ENCODE measurements at places on chromosomes 11 and 22.

- peak; percentile 60 for DNase-seq
These were observed 15.2 kb downstream of the NRIP3 start for GRCh38 chr11:8988329-8989234.

DNA sequence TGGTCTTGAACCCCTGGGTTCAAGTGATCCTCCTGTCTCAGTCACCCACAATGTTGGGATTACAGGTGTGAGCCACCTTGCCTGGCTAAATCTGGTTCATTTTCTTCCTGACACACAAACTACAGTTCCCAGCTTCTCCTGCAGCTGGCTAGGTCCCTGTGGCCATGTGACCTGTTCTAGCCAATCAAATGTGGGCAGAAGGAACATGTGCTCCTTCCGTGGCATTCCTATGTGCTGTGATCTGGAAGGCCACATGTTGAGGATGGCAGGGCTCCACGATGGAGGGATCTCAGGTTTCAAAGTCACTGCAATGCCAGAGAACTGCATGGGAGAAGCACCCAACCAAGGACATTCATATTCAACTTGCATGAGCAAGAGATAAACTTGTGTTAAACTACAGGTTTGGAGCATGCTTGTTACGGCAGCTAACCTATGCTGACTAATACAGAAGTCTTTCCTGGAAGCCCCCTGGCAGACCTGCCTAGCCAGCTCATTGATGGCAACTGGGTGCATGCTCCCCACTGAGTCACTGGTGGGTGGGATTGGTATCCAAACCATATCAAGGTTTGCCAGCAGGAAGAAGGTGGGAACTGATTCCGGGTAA lies 86.0 kb downstream of the RPS6KA4 start:
- peak; percentile 35 for DNase-seq

GRCh38 chr22:42910221-42910942 lies 53.3 kb upstream of the ARFGAP3 start:
- DNase-seq: no peak

GRCh38 chr11:9028581-9028980 lies 24.8 kb upstream of the NRIP3 start:
- no peak for DNase-seq

DNA sequence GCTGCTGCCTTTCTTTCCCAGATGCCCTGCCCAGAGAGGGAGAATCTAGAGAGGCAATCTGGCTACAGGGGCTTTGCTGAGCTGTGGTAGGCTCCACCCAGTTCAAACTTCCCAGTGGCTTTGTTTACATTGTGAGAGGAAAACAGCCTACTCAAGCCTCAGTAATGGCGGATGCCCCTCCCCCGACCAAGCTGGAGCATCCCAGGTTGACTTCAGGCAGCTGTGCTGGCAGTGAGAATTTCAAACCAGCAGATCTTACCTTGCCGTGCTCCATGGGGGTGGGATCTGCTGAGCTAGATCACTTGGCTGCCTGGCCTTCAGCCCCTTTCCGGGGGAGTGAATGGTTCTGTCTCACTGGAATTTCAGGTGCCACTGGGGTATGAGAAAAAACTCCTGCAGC lies 12.2 kb downstream of the BDNF start:
- DNase-seq: no peak

DNA sequence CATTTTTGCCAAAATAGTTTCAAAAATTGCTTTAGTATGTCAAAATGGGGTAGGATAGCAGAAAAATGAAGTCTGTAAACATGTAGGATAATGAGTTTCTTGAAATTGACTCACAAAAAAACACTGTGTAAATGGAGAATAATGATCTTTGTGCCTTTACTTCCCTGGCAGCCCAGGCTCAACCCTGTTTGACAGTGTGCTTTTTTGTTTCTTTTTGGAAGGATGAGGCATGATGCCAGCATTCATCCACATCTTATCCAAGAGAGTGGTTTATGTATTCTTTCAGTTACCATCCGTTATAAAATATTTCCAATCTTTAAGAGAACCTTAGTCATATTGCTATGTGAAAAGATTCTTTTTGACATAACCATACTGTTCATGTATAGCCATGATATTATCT lies 70.6 kb downstream of the ARHGAP42 start:
- DNase-seq: no peak

GRCh38 chr11:133082453-133082781 lies 449.9 kb downstream of the OPCML start:
- peak; percentile 21 for DNase-seq

DNA sequence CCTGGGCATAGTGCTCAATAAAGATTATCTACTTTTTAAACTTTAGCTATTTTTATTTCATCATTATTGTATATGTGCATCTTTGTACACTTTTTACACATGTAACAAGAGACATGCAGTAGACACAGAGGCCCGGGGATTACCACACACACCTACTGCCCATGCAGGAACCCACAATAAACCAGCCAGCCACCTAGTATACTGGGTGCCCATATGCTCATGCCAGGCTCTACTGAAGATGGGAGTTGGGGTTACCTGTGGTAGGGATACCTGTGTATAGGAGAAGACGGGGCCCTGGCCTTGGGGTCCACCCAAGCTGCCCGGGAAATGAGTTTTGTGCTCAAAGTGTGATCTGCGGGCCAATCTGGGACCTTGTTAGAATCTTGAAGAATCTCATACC lies 31.2 kb upstream of the P2RY2 start:
- DNase-seq: no peak

- DNase-seq: no peak
These were observed at the start of gene MFRP for GRCh38 chr11:119346605-119347004. TSS of gene MFRP (minus strand) at chr11:119346705. CDS start at chr11:119346513, 192 bp downstream.

- no peak for DNase-seq
These were observed 67.5 kb downstream of the ADAMTS15 start for GRCh38 chr11:130515829-130516553.

GRCh38 chr11:130615561-130615960 lies 167.1 kb downstream of the ADAMTS15 start:
- DNase-seq: no peak

DNA sequence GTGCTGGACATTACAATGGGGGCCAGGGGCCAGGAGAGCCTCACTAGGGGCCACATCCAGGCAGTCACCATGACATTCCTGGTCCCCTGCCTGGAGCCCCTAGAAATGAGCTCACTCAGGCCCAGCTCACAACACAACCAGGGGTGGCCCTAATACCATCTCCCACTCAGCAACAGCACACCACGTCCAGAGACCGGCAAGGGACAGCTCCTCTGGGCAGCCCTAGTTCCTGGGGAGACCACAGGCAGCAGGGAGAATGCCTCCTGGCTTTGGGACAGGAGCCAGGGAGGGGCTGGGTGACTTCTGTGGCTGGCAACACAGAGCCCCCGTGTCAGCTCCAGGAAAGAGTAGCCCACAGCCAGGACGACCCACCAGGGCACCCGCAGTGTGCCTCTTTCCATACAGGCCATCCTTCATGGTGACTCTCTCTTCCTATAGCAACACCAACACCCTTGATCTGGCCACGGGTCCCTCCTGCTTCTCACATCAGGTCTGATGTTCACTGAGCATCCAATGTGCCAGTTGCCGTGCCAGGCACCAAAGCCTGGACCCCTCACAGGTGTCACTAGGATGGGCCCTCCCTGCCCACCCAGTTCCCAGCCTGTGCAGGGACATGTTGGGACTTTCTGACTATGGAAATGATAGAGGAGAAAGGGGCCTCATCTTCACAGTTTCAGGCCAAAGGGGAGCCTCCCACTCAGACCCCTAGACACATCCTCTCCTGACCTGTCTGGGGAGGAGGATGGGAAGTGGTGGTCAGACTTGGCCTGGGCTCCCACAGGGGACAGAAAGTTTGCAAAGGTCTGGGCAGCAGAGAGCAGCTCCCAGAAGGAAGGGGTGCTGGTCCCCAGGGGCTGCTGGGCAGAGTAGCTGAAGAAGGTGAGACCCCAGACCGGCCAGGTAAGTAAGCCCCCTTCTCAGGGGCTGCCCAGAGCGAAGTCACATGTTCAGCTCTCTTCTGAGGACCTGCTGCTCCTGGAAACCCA lies 43.2 kb downstream of the IGLL5 start:
- DNase-seq: no peak

- no peak for DNase-seq
These were observed 366.7 kb upstream of the NARS2 start for GRCh38 chr11:78941226-78941851.

DNA sequence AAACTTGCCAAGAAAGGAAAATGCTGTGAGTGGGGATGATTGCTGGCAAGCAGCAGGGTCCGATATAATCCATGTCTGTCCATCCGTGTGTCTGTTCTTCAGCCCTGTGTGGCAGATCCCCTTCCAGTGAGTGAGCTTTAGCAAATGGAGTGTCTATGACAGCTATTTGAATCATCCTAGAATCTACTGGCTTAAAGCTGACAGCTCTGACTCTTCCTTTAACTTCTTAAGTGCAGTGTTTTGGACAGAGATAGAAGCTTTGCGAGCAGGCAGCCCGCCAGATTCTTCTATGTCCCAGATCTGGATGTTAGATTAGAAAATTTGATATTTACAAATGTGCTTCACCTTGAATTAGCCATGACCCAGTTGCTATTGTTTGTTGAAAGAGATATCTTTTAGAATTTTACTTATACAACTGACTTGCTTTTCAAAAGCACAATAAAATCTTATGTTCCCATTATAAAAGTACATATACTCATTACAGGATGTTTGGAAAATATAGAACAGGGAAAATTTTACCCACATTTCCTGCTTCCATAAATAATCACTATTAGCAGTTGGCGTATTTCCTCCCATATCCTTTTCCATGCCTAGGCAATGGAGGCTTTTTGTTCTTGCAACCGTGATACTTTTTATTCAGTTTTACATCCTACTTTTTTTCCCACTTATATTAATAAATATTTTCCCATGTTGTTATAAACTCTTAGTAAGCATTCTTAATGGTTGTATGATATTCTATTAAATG lies 124.5 kb downstream of the COMMD9 start:
- DNase-seq: peak; percentile 43

DNA sequence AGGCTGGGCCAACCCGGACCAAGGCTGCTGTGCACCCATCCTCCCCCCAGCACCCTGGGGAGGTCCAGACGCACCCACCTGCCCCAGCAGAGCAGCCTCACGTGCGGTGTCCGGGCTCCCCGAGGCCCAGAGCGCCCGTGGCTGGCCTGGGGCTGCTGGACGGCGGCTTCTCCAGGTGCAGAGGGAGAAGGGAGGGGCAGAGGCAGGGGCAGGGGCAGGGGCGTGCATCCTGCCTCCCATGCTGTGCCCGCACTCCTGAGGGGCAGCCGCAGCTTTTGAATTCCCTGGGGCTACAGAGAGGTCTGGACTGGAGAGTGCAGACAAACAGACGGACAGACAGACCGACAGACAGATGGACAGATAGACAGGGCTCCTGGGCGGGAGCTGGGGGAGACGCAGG lies 83.6 kb upstream of the PRR5 start:
- no peak for DNase-seq

DNA sequence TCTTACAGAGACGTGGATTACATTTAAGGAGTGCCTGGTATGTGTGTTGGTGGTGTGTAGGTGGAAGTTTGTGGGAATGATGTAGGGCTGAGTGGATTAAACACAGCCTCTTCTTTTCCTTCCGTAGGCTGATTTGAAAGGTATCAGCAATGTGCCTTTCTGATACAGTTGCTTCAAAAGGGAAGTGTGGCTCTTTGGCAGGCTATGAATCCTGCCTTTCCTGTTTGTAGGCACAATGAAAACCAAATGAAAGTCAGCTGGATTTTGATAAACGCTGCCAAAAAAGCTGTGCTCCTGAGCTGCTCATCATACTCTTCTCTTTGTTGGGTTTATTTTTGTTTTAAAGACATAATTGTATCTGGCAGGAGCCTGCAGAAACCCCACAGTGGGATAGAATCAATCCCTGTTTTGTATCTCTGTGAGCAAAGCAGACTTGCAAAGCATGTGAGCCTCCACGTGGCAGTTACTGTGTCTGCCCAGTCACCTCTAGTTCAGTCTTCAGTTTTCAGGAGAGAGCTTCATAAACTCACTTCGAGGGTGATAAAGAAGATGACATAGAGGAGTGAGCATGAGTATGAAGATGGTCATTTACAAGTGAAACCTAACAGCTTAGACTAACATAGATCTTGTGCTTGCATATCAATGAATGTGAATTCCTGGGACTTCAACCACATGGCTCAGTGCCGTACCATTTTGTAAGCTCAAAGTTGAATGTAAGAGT lies 655.7 kb upstream of the KIRREL3 start:
- no peak for DNase-seq

GRCh38 chr11:1693327-1694063 lies 3.5 kb upstream of the KRTAP5-6 start:
- peak; percentile 69 for DNase-seq

GRCh38 chr11:61267437-61267841 lies 26.5 kb downstream of the PGA5 start:
- DNase-seq: no peak

- DNase-seq: no peak
These were observed 28.1 kb upstream of the RTL6 start for GRCh38 chr22:44525941-44526778.

- no peak for DNase-seq
These were observed 57.8 kb upstream of the APOA1 start for GRCh38 chr11:116895048-116895757.

DNA sequence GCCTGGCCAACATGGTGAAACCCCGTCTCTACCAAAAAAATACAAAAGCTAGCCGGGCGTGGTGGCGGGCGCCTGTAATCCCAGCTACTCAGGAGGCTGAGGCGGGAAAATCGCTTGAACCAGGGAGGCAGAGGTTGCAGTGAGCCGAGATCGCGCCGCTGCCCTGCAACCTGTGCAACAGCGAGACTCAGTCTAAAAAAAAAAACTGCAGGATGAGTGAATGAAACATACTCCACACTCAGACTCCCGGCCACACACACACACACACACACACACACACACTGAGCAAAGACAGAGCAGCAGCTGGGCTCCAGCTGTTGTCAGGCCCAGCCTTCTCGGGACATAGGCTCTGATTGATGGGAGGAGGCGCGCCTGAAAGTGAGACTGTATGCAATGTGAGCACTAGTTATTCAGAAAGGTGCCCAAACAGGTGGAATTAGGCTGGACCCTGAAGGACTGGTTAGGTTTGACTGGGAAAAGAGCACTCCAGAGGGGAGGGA lies 1.5 kb upstream of the PLEKHA7 start:
- no peak for DNase-seq

- DNase-seq: peak; percentile 57
These were observed 4.7 kb upstream of the NEAT1 start for GRCh38 chr11:65417702-65418430.

GRCh38 chr11:118900535-118901384 lies 17.1 kb downstream of the CXCR5 start:
- no peak for DNase-seq

DNA sequence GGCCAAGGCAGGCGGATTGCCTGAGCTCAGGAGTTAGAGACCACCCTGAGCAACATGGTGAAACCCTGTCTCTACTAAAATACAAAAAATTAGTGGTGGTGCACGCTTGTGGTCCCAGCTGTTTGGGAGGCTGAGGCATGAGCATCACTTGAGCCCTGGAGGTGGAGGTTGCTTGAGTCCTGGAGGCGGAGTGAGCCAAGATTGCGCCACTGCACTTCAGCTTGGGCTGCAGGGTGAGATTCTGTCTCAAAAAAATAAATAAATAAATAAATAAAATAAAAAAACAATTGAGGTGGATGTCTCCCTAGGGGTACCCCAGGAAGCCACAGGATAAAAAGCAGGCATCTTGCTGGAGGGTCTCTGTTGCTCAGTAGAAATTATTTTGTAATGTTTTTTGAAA lies 14.1 kb downstream of the PTPRJ start:
- no peak for DNase-seq

DNA sequence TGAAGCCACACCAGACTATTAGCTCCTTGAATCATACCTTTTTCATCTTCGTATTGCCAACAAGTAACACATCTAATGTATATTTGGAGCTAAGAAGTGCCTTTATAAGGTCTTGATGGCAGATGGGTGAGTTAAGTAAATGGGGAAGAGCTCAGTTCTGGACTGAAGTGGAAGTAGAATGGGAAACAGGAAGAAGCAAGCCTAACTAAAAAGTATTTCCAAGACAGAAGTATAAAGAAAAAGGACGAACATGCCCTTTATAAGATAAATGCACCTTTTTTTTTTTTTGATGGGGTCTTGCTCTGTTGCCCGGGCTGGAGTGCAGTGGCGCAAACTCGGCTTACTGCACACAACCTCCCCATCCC lies 14.5 kb downstream of the CRTAM start:
- no peak for DNase-seq

All from fibroblast of skin of back (primary cell).